Liver (tissue), 10 donors: ENCODE measurements at places on chromosomes 16 and 17. TPM values are rescaled to one million over a fixed set of nuclear protein-coding genes. Genes with fewer than 3 reads are reported as not detected.

The DPEP3 gene
- total RNA-seq: 0.37 TPM

- no peaks in the 10 kb centered on the region for H3K27me3 ChIP-seq
- DNase-seq: no peak
- H3K36me3 ChIP-seq: peaks cover 8% of the 10 kb centered on the region
- H3K4me1 ChIP-seq: no peaks in the 10 kb centered on the region
- no peak overlapping the region for H3K27ac ChIP-seq
- no peak overlapping the region for H3K4me3 ChIP-seq
These were observed 15.3 kb downstream of the LCMT1 start for GRCh38 chr16:25126820-25127232.

- DNase-seq: no peak
- H3K27me3 ChIP-seq: no peaks in the 10 kb centered on the region
- peaks cover 82% of the 10 kb centered on the region for H3K36me3 ChIP-seq
- no peak overlapping the region for H3K27ac ChIP-seq
- H3K4me1 ChIP-seq: no peaks in the 10 kb centered on the region
These were observed 21.7 kb downstream of the USP36 start for GRCh38 chr17:78818932-78819331.

- no peaks in the 10 kb centered on the region for H3K36me3 ChIP-seq
- DNase-seq: no peak
- H3K4me1 ChIP-seq: no peaks in the 10 kb centered on the region
- H3K27me3 ChIP-seq: no peaks in the 10 kb centered on the region
- H3K27ac ChIP-seq: no peak overlapping the region
- H3K4me3 ChIP-seq: no peak overlapping the region
These were observed 1527.7 kb upstream of the CDH8 start for GRCh38 chr16:63563819-63564505.

DNA sequence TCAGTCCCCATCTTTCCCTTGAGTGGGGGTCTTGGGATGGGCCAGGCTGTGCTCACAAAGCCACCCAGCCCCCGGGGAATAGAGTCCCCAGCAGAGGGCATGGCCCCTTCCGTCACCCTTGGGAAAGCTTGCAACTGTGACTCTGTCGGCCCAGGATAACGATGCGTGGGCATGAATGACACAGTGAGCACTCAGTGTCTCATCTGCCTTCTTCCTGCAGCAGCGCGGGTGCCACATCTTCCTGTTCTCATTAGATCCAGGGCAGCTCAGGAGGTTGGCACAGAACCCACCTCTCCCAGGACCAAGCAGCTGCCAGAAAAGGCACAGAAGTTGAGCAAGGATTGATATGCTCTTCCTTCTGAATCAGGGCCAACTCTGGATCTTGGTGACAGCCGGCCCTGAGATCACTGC, 84.7 kb downstream of the MRC2 start:
- no peak overlapping the region for H3K4me3 ChIP-seq
- H3K27ac ChIP-seq: no peak overlapping the region
- H3K36me3 ChIP-seq: no peaks in the 10 kb centered on the region
- DNase-seq: no peak
- H3K27me3 ChIP-seq: no peaks in the 10 kb centered on the region
- H3K4me1 ChIP-seq: no peaks in the 10 kb centered on the region

GRCh38 chr16:23424292-23424958, 28.6 kb downstream of the COG7 start:
- no peaks in the 10 kb centered on the region for H3K27me3 ChIP-seq
- H3K36me3 ChIP-seq: no peaks in the 10 kb centered on the region
- no peak for DNase-seq

DNA sequence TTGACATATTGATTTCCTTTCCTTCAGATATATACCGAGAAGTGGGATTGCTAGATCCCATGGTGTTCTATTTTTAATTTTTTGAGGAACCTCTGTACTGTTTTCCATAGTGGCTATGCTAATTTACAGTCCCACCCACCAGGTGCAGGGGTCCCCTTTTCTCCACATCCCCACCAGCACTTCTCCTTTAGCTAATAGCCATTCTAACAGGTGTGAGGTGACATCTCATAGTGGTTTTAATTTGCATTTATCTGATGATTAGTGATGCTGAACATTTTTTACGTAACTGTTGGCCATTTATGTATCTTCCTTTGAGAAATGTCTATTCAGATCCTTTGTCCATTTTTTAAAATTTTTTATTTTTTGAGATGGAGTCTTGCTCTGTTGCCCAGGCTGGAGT, 93.9 kb downstream of the SDR42E1 start:
- H3K4me3 ChIP-seq: no peak overlapping the region
- DNase-seq: no peak
- H3K27ac ChIP-seq: no peak overlapping the region
- H3K27me3 ChIP-seq: no peaks in the 10 kb centered on the region

GRCh38 chr17:39739885-39740356, 2.2 kb downstream of the GRB7 start:
- peak overlapping the region; percentile 80 for H3K27ac ChIP-seq
- H3K4me1 ChIP-seq: peaks cover 8% of the 10 kb centered on the region
- DNase-seq: no peak
- peaks cover 17% of the 10 kb centered on the region for H3K36me3 ChIP-seq
- peak overlapping the region; percentile 62 for H3K4me3 ChIP-seq

DNA sequence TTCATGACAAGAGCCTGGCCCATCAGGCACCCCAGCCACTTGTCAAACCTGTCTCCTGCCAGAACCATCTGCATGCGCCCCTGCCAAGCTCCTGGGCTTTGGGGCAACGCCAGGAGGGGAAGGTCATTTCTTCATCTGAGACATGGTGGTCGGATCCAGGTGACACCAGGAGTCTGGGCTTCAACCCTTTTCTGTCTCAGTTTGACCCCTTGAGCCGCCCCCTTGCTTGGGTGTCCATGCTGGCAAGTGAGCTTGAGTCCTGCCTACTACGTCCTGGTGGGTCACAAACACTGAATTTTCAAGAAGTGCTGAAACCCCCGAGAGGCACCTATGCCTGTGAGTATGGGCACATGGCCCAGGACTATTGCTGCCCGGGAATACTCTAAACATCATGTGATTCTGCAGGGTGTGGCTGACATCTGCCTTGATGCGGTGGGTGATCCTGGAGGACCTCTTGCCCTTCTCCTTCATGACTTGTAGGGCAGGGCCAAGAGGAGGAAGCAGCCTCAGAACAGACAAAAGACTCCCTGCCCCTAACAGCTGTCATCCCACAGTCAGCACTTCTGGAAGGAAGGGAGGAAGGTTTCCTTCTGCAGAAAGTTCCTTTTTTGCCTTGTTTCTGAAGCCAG, 43.4 kb downstream of the TNFRSF13B start:
- DNase-seq: no peak
- no peak overlapping the region for H3K27ac ChIP-seq
- H3K27me3 ChIP-seq: no peaks in the 10 kb centered on the region
- no peak overlapping the region for H3K4me3 ChIP-seq
- no peaks in the 10 kb centered on the region for H3K36me3 ChIP-seq

- DNase-seq: no peak
- H3K27ac ChIP-seq: no peak overlapping the region
- H3K4me3 ChIP-seq: no peak overlapping the region
- no peaks in the 10 kb centered on the region for H3K27me3 ChIP-seq
- peaks cover 16% of the 10 kb centered on the region for H3K4me1 ChIP-seq
- no peaks in the 10 kb centered on the region for H3K36me3 ChIP-seq
These were observed 5.5 kb downstream of the SPNS2 start for GRCh38 chr17:4504188-4504587.
